ENCODE measurements at places on chromosomes 11 and 22.

GRCh38 chr11:117045956-117046355 lies 52.3 kb downstream of the SIK3 start:
- no peak for DNase-seq

GRCh38 chr22:45469281-45470073 lies 33.2 kb upstream of the FBLN1 start:
- DNase-seq = no peak

- no peak for DNase-seq
Measured at GRCh38 chr11:57277845-57278720, 41.0 kb upstream of the APLNR start.

DNA sequence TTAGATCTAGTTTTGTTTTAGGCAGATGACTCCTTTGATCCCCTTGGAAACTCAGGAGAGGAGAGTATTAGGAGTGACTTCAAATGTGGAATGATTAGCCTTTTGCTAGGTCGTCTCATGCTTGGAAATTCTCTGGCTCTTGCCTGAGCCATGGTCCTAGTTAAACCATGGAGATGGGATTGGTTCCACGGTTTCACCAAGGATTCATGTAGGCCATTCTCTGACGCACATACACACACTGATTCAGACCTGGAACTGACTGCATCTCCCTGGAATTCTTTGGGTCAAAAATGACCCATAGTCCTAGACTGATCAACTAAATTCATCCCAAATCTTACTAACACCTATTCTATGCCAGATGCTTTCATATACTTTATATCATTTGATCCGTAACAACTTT lies 56.5 kb downstream of the POLD3 start:
- no peak for DNase-seq

Measured in stimulated activated CD8-positive, alpha-beta memory T cell treated with anti-CD3 and anti-CD28 coated beads, Interleukin-4, amount 100 ng/mL, for 4 hours (primary cell).